ENCODE measurements at places on chromosomes 12 and 14. TPM values are rescaled to one million over a fixed set of nuclear protein-coding genes. Genes with fewer than 3 reads are reported as not detected.

BTBD7 gene
- 20.3 TPM for total RNA-seq

ACACB gene
- total RNA-seq: 7.5 TPM

TAS2R30 gene
- 4.2 TPM for total RNA-seq

KRT7 gene
- total RNA-seq: 53.6 TPM

SMIM41 gene
- total RNA-seq: 0.25 TPM

SYNDIG1L gene
- total RNA-seq: not detected

MIPOL1 gene
- total RNA-seq: 0.02 TPM

SLC25A47 gene
- not detected for total RNA-seq

KCNK10 gene
- total RNA-seq: not detected

LMO3 gene
- total RNA-seq: not detected

SLC8A3 gene
- 0.29 TPM for total RNA-seq

LMNTD1 gene
- not detected for total RNA-seq

GPR135 gene
- total RNA-seq: 1.4 TPM

TC2N gene
- total RNA-seq: 264 TPM

DPY19L2 gene
- total RNA-seq: 0.56 TPM

KIF26A gene
- 0.66 TPM for total RNA-seq

JDP2 gene
- total RNA-seq: 4.1 TPM

WSCD2 gene
- total RNA-seq: not detected

ANKS1B gene
- total RNA-seq: 0.46 TPM

AMN gene
- total RNA-seq: 1.2 TPM

TAS2R13 gene
- 2.8 TPM for total RNA-seq

CARMIL3 gene
- 3.2 TPM for total RNA-seq

ANKRD33 gene
- not detected for total RNA-seq

KRT72 gene
- 1.6 TPM for total RNA-seq
